ENCODE measurements at places on chromosomes 6 and 20.

- no peak for DNase-seq
Measured at GRCh38 chr20:32497589-32498224, 87.4 kb downstream of the NOL4L start.

- DNase-seq, result no peak
Measured at GRCh38 chr6:158042245-158042798, 60.7 kb downstream of the SYNJ2 start.

DNA sequence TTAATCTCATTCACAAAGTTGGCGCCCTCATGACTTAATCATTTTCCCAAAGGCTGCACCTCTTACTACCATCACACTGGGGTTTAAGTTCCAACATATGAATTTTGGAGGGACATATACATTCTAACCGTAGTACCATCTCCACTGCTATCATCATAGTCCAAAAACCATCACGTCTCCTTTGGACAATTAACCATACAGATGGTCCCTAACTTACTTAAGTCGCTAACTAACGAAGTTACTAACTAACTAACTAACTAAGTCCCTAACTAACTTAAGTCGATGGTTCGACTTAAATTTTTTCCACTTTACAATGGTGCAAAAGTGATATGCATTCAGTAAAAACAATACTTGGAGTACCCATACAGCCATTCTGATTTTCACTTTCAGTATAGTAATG is 24.0 kb upstream of the TBC1D22B start:
- DNase-seq, result no peak

- DNase-seq, result no peak
Measured at GRCh38 chr6:109865968-109866367, 112.1 kb upstream of the GPR6 start.

- no peak for DNase-seq
Measured at GRCh38 chr20:24460712-24461111, 8.7 kb upstream of the SYNDIG1 start.

All from stimulated activated CD4-positive, alpha-beta T cell treated with anti-CD3 and anti-CD28 coated beads, Interleukin-15, amount 100 ng/mL, for 24 hours (primary cell).